ENCODE measurements at places on chromosomes 3 and 15. TPM values are rescaled to one million over a fixed set of nuclear protein-coding genes. Genes with fewer than 3 reads are reported as not detected.

KBTBD13 gene
- 0.11 TPM for total RNA-seq

LYZL4 gene
- not detected for total RNA-seq

CLDN18 gene
- total RNA-seq: 0.11 TPM

PTPN23 gene
- 51.4 TPM for total RNA-seq

HHATL gene
- not detected for total RNA-seq

HHLA2 gene
- not detected for total RNA-seq

CIAO2A gene
- 181 TPM for total RNA-seq

TXNRD3 gene
- total RNA-seq: 1.5 TPM

GOLGA6L2 gene
- not detected for total RNA-seq

KNG1 gene
- total RNA-seq: 0.09 TPM

SMCO1 gene
- total RNA-seq: 0.20 TPM

STRA6 gene
- total RNA-seq: 0.38 TPM

TEX55 gene
- not detected for total RNA-seq

FAM3D gene
- total RNA-seq: 0.49 TPM

- no peak for DNase-seq
These were observed 103.9 kb upstream of the BCL6 start for GRCh38 chr3:187849016-187849654.

- DNase-seq: no peak
These were observed 292.4 kb upstream of the SGO1 start for GRCh38 chr3:20478436-20478835.

DNA sequence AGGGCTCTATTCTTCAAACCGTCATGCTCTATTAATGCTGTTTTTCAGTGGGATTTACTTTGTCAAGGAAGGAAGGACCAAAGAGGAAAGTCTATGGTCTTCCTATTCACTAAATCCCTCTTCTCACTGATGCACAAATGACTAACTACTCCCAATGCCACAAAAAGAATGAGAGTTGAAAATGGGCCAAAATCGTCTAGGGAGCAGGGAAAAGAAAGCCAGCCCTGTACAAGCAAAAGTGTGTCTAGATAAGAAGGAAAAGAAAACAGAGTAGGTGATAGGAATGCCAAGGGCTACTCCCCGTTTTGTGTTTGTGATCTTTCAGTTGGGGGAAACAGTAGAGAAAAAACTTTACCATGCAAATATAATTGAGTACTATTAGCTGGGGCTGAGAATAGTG, 97.2 kb upstream of the TMCO5A start:
- DNase-seq: no peak

DNA sequence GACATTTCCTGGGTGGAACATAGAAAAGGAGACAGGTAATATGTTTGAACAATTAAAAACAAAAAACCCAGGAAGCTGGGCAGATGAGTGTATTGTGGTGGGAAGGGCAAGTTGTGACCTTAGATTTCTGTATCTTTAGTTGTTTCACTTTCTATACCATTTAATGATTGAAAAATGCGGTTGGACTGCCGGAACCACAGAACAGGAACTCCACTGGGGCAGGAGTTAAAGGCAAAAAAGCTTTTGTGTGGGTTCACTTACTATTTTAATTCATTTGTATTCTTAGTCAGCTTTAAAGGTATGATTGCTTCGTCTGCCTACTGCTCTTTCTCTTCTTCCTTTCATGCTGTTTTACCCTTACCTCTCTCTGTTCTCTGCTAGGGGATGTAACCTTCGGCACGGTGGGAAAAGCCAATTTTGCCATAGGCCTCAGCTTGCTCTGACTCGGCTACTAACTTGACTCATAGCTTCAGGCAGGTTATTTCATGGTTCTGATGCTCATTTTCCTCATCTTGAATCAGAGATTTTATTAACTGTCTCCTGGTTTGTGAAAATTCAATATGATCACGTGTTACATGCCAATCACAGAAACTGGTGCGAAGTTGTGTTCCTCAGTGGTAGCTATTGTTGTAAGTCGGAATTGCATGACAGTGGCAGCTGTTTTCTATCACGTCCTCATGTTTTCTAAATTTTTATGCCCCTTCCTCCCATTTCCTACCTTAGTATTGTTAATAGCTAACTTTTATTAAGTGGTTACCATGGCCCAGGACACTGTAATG, 1.6 kb upstream of the MCTP2 start:
- no peak for DNase-seq

DNA sequence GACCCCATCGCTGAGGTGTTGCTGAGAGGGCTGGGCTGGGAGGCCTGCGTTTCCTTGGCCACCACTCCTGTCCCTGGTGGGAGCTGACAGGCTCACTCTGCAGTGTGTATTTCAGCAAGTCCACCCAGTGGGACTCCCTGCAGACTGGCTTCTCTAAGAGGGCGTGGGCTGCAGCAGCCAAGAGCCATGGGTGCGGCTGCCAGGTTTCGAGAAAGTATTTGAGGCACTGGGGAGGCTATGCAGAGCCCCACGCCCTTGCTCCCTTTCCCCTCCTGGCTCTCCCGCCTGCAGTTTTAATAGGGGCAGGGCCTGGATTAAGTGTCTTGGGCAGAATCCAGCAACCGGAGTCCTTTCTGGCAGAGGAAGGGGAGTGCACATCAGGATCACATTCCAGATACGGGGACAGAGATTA, 242.1 kb downstream of the THSD4 start:
- DNase-seq: no peak

DNA sequence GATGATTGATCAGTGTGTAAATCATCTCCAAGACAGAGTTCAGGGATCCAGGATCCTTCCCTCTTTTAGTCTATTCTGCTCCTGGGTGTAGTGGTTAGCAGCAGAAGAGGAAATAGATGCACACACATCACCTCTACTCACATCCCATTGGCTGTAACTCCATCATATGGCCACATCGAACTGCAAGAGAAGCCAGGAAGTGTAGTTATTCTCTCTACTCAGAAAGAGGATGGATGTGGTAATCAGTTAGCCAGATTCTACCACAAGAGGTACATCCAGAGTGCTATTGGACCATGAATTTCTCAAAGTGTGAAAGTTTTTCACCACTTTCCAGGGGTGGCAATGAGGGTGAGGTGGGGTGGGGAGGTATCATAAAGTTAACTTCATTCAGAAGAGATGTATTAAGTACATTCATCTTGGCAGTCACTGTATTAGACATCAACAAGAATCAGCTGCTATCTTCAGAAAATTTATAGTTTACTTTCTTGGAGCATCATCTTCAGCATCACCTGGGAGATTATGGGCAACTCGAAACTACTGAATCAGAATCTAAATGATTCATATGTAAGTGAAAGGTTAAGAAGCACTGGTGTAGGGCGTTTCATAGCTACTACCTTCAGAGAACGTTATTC, 60.6 kb upstream of the GAP43 start:
- DNase-seq: no peak

DNA sequence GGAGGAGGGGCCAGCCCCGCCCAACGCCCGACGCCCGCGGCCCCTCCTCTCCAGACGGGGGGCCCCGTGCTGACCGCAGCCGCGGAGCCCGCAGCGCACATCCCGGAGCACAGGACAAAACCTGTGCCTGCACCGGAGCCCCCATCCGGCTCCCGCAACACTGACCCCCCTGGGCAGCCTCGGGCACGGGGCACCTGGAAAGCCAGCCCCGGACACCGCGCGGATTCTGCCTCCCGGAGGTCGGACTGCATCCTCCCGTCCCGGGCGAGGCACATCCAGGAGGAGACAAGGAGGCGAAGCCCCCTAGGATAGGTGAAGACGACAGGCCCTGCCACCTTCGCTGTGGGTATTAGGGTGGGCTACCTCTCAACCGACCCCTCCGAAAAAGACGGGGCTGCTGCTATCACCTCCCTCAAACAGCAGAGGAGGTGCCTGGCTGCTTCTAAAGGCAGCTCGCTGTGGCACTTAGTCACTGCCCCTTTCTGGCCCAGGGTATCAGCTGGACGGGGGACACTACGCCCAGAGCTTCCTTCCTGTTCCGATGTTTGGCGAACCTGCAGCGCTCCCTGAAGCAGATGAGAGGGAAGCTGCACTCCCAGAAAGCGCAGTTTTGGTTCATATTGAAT, 10.6 kb downstream of the XXYLT1 start:
- no peak for DNase-seq

DNA sequence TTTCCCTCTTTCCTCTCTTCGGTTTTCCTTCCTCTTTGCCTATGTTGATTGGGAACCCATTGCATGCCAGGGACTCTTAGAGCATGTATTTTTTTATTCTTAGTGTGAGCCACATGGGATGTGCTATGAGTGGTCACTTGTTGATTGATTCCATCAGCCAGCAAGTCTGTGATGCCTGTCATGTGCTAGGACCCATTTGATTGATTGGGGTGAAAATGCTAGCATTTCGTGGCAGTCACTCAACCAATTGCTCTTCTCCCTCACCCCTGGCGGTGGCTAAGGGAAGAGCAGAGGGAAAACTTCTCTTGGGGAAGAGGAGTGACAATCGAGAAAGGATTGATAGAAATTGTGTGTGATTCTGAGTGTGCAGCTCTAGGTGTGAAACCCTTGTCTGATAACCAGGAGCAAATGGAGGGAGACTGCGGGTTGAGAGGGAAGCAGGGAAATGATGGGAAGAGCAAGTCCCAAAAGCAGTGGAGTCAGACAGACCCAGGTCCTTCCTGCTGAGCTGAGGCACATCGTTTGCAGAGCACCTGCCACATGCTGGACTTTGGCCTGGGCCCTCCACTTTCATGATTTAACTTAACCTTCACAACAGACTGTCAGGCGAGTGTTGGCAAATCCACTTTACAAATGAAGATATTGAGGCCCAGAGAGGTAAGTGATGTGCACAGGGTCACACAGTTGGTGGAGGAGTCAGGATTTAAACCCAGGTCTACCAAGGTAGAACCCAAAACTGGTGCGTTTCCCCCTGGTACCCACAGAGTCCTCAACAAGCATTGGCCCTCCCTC, 40.0 kb downstream of the SLC6A11 start:
- DNase-seq: peak; percentile 46

DNA sequence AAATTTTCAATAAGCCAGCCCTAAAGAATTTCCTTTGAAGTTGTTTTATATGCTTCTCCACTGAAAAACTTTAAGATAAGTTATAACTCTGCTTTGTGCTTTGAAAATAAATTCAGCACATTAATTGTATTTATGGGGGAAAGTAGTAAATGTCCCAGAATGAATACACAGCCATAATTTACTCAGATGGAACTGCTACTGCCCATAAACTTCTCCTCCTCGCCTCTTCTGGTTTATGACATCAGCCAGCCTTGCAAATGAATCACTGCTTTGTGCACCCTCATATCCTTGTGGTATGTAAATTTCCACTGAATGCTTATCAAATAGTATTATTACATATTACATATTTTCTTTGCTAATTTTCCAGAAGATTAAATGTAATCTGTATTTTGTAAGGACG, 302.0 kb downstream of the DIPK2A start:
- DNase-seq: no peak

- DNase-seq: no peak
These were observed 61.0 kb downstream of the GTPBP8 start for GRCh38 chr3:113051787-113052186.

GRCh38 chr3:141266797-141267555, 35.4 kb downstream of the PXYLP1 start:
- DNase-seq: no peak

GRCh38 chr3:188407158-188407880, 253.4 kb downstream of the LPP start:
- DNase-seq: no peak

DNA sequence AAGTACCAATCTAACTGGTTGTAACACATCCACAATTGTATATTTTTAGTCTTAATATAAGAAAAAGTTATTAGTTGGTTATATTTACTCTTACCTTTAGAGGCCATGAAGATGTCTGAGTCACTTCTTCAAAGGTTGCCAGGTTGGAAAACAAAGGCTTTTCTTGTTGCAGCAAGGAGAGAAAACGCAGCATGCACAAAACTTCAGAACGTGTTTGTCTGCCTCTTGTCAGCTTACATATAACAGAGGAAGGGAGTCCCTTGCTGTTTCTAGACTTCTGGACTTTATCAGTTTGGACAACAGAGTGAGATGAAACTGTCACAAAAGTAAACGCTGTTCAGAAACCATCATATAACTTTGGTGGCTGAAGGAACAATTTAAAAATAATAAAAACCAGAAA, at the start of gene PLSCR5:
Gene PLSCR5, minus strand, starts transcription at position 241 of the 400 bp plus-strand sequence. Its CDS starts 134 bp downstream, at position 107.
- no peak for DNase-seq

DNA sequence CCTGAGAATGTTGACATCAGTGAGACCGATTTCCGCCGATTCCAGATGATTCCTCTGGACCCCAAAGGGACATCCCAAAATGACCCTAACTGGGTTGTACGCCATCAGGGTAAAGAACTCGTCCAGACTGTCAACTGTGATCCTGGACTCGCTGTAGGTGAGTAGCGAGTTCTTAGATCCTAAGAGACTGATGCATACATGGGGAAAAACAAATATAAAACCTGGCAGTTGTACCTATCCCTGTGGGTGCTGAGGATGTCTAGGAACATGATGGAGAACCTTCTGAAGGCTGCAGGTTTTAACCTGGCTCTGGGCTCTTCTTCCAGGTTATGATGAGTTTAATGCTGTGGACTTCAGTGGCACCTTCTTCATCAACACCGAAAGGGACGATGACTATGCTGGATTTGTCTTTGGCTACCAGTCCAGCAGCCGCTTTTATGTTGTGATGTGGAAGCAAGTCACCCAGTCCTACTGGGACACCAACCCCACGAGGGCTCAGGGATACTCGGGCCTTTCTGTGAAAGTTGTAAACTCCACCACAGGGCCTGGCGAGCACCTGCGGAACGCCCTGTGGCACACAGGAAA, 12.3 kb downstream of the THBS1 start:
- no peak for DNase-seq

DNA sequence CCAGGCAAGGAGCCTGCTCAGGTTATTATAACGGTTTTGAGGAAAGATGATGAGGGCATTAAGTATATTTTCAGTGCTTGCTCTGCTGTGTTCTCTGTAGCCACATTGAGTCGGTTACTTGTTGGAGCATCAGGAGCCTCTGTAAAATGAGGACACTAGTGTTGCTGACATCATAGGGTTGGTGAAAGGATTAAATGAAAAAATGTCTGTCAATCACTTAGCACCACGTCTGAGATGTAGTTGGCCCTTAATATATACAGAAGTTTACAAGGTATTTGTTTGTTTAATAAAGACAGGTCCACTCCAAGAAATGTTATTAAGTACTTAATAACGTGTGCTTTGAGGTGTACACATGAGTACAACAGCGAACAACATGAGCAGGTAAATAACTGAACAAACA, 735 bp upstream of the SLC25A26 start:
- DNase-seq: no peak

DNA sequence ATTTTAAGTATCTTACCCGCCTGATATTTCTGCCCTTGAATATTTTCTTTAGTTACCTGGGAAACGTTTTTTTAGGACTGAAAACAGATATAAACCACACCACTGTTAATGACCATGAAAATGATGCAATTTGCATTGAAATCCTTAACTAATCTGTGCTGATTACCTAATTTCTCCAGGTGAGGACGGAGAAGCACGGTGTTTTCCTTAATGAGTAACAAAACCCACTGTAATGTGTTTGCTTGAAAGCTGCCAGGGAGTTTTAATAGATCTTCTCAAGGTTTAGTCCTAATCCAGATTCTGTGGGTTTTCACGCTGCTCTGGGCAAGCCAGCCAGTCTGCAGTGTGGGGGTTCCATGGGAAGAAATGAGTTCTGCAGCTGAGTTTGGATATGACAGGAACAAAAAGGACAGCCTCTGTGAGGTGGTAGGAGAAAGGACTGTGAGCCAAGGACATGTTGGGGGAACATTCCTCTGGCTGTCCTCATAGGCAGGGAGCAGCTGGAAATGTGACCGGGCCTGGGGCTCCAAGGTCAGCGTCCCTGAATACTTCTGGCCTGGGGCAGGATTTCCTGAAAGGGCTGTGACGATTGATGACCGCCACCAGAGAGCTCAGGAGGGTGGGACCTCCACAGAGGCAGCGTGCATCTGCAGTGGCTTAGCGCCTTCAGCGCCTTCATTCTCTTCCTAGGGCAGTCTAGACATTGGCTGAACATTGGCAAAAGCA, 18.6 kb downstream of the THSD4 start:
- no peak for DNase-seq

All from K562 (cell line).